Mammary epithelial cell (primary cell): ENCODE measurements at places on chromosomes 1 and 21. TPM values are rescaled to one million over a fixed set of nuclear protein-coding genes. Genes with fewer than 3 reads are reported as not detected.

Gene GBP4
- not detected for total RNA-seq

Gene ERICH3
- not detected in 2 replicates for total RNA-seq

Gene MAP10
- 1.8 TPM for total RNA-seq

Gene PAQR6
- 7.6 and 11.0 TPM in 2 replicates for total RNA-seq

Gene SLAMF9
- not detected in 2 replicates for total RNA-seq

Gene NBPF4
- not detected in 2 replicates for total RNA-seq

Gene SPATA1
- total RNA-seq: 1.4 and 1.8 TPM in 2 replicates

Gene SERPINC1
- total RNA-seq: 0.17 TPM

Gene ZYG11A
- 0.67 TPM for total RNA-seq

Gene PTGS2
- 304 and 504 TPM in 2 replicates for total RNA-seq

Gene PYGO2
- total RNA-seq: 18.4 and 24.4 TPM in 2 replicates

Gene NFASC
- total RNA-seq: 94.9 TPM

Gene PIGR
- 0.08 TPM in 1 of 2 replicates, not detected in the other for total RNA-seq

Gene NUP210L
- total RNA-seq: not detected in 2 replicates

Gene LCE1B
- not detected for total RNA-seq

Gene DDX59
- 8.7 TPM for total RNA-seq

Gene CBR1
- 95.0 TPM for total RNA-seq

Gene EDARADD
- 8.2 and 17.8 TPM in 2 replicates for total RNA-seq

Gene FCGR2B
- total RNA-seq: not detected in 2 replicates

Gene DNASE2B
- total RNA-seq: not detected in 2 replicates

Gene SYT14
- total RNA-seq: 5.8 TPM

Gene NR1I3
- not detected in 2 replicates for total RNA-seq

Gene PDPN
- total RNA-seq: 26.6 and 39.4 TPM in 2 replicates

Gene HES4
- total RNA-seq: 24.7 TPM

Gene BNIPL
- total RNA-seq: 0.17 TPM

Gene C1orf87
- total RNA-seq: not detected

Gene LGR6
- total RNA-seq: 0.50 TPM

Gene TACSTD2
- total RNA-seq: 79.5 and 244 TPM in 2 replicates

Gene TRIM67
- not detected in 2 replicates for total RNA-seq

Gene CFHR5
- total RNA-seq: not detected in 2 replicates

Gene PLA2G4A
- total RNA-seq: 7.8 and 8.4 TPM in 2 replicates

Gene IL12RB2
- total RNA-seq: 11.5 TPM

Gene APOBEC4
- total RNA-seq: not detected in 2 replicates

Gene ARID4B
- total RNA-seq: 20.5 TPM

Gene NCDN
- total RNA-seq: 34.2 and 35.1 TPM in 2 replicates

Gene CLCA4
- 2.8 TPM for total RNA-seq

Gene FHAD1
- 0.33 TPM for total RNA-seq

Gene CFHR4
- not detected for total RNA-seq

Gene DPYD
- 24.3 TPM for total RNA-seq

Gene AGMAT
- total RNA-seq: 0.28 and 0.45 TPM in 2 replicates

Gene ALX3
- total RNA-seq: not detected in 2 replicates

Gene CELA3B
- total RNA-seq: not detected in 2 replicates
